ENCODE measurements at places on chromosomes 4 and X.

DNA sequence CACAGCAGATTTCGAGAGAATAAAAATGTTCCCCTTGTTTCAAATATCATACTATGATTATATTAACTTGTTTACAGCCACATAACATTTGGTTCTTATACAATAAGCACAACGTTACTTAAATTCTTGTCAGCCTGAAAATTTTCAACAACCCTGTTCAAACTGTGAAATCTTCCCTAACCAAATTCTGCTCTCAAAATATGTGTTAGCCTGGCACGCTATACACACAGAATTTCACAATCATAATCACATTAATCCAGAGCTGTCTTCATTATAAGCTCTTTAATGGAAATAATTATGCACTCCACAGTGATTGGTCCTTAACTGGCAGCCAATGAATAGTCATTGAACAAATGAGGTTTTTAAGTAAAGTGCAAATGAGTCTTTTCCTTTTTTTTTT, 7.3 kb upstream of the PRSS12 start:
- no peak for DNase-seq

DNA sequence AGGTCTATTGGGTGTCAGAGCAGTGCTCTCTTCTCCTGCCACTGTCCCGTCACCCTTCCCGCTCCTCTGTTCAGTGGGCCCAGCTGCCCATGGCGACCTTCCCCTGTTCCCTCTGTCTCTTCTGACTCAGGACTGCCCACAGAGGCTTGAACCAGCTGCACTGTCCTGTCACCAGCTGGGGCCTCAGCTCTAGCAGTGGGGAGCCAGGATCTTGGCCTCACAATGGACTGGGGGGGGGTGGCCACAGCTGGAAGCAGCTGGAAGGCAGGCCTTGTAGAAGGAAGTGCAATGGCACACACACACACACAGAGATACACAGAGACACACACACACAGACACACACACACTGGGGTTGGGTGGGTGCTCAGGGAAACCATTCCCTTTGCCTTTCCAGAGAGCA, 114.0 kb upstream of the PJA1 start:
- no peak for DNase-seq

- no peak for DNase-seq
Measured at GRCh38 chrX:31178064-31178768, 106.4 kb upstream of the FTHL17 start.

DNA sequence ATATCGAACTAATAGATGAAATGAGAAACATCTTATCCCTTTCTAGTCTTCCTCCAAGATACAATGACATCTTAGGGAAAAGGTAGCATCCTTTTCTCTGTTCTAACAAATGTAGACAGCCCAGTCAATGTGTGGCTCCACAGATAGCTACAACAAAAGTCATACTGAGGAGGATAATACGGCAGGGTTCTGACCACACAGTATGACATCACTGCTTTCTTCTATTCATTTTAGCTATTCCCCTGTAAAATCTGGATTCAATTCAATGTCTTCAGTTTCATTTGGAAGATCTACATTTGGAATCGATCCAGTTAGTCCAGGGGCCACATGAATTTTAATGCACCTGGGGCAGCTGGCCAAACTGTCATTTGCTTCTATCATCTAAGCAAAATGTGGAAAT, 51.4 kb downstream of the ENOX2 start:
- no peak for DNase-seq

DNA sequence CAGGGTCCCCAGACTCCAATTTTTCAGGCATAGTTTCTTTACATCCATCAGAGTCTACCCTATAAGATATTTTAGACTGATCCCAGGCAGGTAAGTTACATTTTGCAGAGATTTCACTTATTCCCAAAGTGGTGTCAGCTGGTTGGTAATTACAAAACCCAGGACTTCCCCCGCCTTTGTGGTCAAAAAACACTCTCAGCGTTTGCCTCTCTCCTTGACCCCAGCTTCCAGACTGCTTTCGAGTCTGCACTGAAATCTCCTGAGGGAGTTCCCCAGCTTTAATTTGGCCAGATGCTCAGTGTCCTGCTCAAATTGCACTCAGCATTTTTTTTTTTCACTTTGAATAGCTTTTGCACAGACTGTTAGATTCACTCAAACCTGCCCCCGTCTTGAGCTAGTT, 11.2 kb upstream of the AMOT start:
- DNase-seq, result peak; percentile 46

GRCh38 chr4:168832763-168833575, 177.1 kb downstream of the CBR4 start:
- DNase-seq, result no peak

DNA sequence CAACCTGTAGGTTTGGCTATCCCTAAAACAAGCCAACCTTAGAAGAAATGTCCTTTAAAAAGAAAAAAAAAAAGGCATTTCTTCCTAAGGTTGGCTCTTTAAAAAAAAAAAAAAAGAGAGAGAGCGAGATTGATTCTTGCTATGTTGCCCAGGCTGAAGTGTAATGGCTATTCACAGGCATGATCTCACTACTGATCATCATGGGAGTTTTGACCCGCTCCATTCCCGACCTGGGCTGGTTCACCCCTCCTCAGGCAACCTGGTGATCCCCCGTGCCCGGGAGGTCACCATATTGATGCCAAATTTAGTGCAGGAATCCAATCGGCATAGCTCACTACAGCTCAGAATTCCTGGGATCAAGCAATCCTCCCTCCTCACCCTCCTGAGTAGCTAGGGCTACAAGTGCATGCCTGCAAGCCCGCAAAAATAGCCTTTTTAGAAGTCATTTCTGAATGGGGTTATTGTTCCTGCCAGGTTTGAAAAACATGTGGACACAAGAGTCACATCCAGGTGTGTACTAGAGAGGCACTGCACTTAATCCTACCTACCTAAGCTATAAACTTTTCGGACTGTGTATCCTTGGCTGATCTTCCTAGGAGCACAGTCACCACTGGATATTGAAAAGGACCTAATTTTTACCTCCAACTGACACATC, 61.4 kb upstream of the ZCCHC13 start:
- peak; percentile 34 for DNase-seq

GRCh38 chr4:86174506-86174905, 185.3 kb downstream of the MAPK10 start:
- no peak for DNase-seq

GRCh38 chr4:15100994-15101695, 98.9 kb downstream of the CPEB2 start:
- DNase-seq, result peak; percentile 51

DNA sequence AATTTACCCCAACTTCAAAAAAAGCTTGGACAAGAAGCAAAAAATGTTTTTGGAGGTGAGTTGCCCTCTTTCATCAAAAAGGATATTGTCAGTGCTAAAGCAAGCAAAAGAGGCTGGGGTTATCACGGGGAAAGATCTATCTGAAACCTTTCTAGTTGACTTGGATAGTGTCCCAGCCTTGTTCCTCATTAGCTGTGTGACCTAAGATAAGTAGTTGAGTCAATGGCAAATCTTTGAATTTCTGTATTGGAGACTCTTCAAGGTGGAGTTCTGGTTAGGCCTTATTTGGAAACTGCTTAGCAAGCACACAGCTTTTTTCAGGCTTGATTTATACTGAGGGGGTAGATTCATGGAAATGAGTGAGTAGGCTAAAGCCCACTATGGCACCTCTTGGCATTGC, 271.6 kb downstream of the GRIA3 start:
- no peak for DNase-seq

DNA sequence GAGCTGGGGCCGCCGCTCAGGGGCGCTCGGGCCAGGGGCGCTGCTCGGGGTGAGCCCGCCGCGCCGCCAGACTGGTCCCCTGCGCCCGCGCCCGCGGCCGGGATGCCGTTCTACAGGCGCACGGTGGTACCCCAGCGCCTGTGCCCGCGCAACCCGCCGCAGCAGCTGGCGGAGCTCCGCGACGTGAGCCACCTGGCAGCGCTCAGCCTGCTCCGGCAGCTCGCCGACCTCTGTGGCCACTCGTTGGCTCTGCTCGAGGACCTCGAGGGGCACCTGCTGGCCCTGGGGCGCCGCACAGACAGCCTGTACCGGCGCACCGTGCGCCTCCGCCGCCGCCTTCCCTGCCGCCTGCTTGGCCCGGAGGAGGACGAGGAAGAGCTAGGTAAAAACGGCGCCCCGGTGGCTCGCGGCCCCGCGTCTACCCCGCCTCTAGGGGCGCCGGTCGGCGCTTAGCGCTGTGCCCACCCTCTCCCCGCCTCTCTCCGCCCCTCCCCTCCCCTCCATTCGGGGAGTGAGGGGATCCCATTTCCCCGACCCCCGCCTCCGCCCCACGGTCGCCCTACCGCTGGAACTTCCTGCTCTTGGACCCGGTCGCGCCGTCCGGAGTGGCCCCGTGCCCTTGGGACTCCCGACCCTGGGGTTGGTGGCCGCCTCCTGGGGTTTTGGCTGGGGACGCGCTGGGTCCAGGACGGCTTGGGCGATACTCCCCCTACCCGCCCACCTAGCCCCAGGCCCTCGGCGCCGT, 513 bp downstream of the NHSL2 start:
- no peak for DNase-seq

Measured in HCEC 1CT (cell line).